ENCODE measurements at places on chromosomes 16 and 17.

GRCh38 chr16:76241755-76242154 is 35.4 kb upstream of the CNTNAP4 start:
- no peak for DNase-seq

DNA sequence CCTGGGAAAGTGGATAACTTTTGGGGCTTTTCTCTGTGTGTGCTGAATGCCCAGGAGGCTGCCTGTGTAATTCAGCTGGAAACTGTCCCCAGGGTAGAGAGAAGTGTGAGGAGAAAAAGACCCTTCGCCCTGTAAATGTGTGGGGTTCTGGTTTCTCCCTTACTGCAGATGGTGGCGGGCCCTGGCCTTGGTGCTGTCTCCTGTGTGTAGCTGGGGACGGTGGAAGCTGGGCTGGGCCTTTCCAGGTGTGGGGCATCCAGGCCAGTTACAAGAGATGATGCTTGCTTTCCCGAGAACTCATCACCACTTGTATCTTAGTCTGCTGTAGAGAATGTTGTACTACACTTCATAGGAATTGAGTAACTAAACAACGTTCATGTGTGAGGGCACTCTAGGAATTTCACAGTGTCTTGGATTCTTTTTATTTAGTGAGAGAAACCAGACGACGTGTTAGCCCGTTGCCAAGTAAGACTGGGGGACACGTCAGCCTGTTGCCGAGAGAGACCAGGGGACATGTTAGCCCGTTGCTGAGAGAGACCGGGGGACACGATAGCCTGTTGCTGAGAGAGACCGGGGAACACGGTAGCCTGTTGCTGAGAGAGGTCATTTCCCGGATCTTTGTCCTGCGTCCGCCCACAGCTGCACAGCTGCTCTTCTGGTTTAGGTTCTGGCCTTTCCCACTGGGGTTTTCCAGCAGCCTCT is 43.1 kb downstream of the TBCD start:
- no peak for DNase-seq

DNA sequence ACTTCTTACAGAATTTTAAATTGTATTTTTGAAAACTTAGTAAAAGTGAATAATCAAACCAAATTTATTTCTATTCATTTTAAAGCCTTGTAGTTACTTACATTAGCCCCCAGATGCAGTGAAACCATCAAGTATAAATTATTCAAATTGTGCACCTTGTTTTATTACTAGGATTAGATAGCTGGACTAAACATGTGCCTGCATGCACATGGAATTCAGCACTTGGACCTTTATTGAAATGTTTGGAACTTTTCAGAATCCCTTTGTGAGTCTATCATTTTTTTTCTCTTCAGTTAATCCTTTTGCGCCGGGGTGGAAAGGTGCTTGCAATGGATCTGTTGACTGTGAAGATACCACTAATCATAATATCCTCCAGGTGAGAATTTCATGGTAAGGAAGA is 4.7 kb downstream of the ZPBP2 start:
- DNase-seq: no peak

- DNase-seq: no peak
Observed at GRCh38 chr17:78476973-78477372, 98.5 kb downstream of the PGS1 start.

DNA sequence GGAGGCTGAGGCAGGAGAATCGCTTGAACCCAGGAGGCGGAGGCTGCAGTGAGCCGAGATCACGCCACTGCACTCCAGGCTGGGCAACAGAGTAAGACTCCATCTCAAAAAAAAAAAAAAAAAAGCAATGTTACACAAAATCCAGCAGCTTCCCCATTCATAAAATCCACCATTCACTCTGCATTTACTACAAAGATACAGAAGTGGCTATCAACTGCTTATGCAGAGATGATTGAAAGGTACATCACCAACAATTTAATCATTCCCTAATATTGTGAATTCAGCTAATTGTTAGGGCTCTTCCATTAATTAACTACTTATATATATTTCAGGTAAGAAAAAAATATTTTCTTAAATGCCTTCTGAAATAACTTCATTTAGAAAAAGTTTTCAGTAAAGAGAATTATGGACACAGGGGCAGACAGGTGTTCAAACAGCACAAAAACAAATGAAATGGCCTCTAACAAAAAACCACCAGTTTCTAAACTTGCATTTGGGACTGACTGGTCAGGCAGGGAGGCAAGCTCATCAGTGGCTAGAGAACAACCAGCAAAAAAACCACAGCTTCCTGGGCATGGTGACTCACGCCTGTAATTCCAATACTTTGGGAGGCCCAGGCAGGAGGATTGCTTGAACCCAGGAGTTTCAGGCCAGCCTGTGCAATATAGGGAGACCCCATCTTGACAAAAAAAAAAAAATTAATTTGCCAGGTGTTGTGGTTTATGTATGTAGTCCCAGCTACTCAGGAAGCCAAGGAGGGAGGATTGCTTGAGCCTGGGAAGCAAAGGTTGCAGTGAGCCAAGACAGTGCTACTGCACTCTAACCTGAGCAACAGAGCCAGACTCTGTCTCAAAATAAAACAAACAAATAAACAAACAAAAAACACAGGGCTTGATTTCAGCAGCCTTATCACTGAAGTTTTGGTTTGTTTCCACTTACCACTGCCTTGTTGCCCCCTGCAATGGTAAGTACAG is 26.3 kb downstream of the ERN1 start:
- DNase-seq: no peak

DNA sequence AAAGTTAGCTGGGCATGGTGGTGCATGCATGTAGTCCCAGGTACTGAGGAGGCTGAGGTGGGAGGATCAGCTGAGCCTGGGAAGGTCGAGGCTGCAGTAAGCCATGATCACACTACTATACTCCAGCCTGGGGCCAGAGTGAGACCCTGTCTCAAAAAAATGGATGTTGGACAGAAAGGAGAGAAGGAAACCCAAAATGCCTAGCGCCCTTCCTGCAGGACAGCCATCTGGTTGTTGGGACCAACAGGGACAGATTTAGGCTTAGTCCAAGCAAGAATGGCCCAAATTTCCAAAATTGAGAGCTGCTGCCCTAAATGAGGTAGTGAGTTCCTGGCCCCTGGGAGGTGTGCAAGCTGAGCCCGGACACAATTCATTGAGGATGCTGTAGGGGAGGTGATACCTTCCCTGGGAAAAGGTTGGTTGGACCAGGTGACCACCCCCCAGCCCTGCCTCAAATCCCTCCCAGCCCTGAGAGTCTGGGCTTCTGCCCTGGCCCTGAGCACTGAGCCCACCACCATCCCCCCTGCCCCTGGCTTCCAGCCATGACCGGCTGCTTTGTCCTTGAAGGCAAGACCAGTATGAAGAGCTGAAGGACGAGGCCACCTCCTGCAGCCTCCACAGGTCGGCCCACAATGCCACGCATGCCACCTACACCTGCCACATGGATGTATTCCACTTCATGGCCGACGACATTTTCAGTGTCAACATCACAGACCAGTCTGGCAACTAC is 35.1 kb downstream of the IL21R start:
- no peak for DNase-seq

All from stimulated activated CD4-positive, alpha-beta T cell treated with anti-CD3 and anti-CD28 coated beads, Interleukin-4, amount 100 ng/mL, for 1 hour (primary cell).